ENCODE measurements at places on chromosomes 6 and 20.
A peak's percentile ranks its signal among the peaks of the same experiment; 100 is the strongest.

DNA sequence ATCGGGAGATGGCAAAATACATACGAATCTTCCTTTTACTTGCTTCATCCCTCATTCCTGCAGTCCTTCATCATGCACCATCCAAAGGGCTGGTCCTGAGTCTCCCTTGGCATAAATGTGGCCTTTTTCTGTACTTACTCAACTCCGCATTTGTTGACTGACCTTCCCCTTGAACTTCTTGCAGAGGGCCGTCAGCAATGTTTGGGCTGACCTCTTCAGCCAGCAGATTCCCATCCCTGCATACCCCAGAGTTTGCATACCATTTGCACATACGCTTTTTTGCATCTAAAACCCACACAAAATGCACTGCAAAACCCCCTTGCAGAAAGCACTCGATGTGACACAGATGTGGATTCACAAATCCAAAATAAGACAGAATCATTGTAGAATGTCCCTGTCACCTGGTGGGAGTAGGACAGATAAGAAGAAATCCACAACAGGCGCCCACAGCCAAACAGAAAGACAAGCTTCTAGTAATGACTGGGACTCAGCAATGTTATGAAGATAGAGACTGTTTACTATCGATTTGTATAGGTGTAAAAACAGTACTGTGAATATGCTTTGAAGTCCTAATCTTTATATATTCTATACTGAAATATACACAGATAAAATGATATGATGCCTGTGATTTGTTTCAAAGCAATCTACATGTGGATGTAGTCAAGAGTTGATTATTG is 45.8 kb downstream of the TBC1D7 start:
- DNase-seq = no peak

- DNase-seq = no peak
Measured at GRCh38 chr6:11772109-11772825, 6.3 kb downstream of the ADTRP start.

- no peak for DNase-seq
Measured at GRCh38 chr6:42818878-42819277, 37.0 kb downstream of the BICRAL start.

- DNase-seq = no peak
Measured at GRCh38 chr6:26170951-26171841, 84.0 kb downstream of the HFE start.

DNA sequence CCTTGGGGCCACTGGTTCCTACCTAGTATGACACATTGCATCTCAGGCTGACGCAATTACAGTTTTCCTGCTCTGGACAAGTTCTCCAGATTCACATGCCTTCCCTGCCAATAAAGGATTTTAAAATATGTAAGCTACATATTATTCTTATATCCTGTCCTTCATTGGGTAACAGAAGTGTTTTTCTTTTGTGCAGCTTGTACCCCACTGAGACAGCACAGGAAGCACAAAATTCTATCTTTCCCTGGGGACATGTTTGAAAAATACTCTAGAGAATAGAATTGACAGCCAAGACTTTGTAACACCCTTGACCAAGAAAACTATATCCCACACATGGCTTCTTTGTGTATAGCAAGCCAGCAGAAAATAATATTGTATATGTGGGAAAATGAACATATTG is 456.8 kb downstream of the MAFB start:
- no peak for DNase-seq

GRCh38 chr6:144346719-144347447 is 61.7 kb downstream of the UTRN start:
- no peak for DNase-seq

DNA sequence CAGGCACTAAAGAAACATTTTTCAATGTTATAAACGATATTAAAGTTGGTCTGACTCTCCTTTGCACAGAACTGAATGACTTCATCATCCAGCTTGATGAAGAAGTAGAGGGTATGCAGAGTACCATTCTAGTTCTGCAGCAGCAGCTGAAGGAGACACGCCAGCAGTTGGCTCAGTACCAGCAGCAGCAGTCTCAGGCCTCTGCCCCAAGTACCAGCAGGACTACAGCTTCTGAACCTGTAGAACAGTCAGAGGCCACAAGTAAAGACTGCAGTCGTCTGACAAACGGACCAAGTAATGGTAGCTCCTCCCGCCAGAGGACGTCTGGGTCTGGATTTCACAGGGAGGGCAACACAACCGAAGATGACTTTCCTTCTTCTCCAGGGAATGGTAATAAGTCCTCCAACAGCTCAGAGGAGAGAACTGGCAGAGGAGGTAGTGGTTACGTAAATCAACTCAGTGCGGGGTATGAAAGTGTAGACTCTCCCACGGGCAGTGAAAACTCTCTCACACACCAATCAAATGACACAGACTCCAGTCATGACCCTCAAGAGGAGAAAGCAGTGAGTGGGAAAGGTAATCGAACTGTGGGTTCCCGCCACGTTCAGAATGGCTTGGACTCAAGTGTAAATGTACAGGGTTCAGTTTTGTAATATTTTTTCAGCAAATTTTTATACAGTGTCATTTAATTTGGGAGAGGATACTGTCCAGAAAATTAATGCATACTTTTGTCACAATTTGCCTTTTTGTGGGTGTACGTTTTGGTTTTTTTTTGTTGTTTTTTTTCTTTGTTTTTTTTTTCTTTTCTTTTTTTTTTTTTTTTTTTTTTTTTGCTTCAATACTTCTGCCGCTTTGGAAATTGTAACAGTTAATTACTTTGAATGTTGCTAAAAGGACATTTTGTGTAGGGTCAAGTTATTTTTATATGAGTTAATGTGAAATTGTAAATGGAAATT is 6.6 kb upstream of the ACAT2 start:
- no peak for DNase-seq

GRCh38 chr20:47272893-47273590 is 83.5 kb downstream of the ZMYND8 start:
- peak; percentile 39 for DNase-seq

DNA sequence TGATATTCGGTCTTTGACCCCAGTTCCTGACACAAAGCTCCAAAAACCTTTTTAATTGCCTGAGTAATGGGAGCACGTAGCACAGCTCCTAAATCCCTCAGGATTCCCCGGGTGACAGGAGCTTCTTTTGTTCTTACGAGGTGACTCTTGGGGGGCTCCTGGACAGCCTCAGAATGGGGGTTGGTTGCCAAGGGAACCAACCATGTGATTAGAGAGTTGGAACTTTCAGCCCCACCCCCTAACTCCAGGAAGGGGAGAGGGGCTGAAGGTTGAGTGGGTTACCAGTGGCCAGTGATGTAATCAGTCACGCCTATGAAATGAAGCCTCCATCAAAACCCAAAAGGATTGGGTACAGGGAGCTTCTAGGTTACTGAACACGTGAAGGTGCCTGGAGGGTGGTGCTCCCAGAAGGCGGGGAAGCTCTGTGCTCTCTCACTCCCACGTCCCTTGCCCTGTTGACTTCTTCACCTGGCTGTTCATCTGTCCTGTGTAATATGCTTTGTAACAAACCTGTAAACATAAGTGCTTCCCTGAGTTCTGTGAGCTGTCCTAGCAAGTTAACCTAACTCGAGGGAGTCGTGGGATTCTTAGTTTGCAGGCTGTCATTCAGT is 89.5 kb downstream of the CHMP4B start:
- no peak for DNase-seq

DNA sequence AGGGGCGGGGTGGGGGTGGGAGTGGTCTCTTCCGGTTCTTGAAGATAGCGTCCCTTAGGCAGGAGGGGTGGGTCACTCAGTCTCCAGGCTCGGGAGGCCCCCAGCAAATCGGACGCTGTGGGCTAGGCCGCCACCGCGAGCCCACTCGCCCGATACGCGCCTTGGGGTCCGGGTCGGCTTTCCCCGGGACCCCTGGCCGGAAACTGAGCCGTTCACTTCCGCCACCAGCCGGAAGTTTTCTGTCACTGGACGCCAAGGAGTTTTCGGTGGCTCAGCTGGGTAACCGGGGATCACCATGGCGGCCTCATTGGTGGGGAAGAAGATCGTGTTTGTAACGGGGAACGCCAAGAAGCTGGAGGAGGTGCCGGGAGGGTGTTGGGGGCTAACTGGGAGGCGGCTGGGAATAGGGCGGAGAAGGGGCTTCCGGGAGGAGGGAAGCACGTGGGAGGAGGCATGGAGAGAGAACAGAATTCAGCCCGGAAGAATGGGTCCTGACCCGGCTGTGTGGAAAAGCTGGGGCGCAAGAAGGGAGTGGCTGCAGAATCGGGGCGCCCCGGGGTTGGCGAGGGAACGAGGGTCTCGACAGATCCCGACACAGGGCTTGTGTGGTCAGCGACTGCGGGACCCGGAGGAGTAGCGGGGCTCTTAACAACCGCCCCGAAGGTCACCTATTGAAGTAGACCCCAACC is at the start of gene ITPA:
Gene ITPA (plus strand): TSS at position 242 of the 689 bp plus-strand sequence. CDS start 54 bp downstream, at position 296.
- peak; percentile 60 for DNase-seq
